ENCODE measurements at places on chromosomes 12 and 14. TPM values are rescaled to one million over a fixed set of nuclear protein-coding genes. Genes with fewer than 3 reads are reported as not detected.

The LRFN5 gene
- total RNA-seq = 16.5 TPM

The NTF3 gene
- 1.6 TPM for total RNA-seq

The IL31 gene
- not detected for total RNA-seq

The AGAP2 gene
- total RNA-seq = 0.31 TPM

The NTN4 gene
- 7.6 TPM for total RNA-seq

The OAS2 gene
- 0.14 TPM for total RNA-seq

The TSPAN8 gene
- not detected for total RNA-seq

The DENR gene
- total RNA-seq = 35.9 TPM

The CACNA1C gene
- 4.6 TPM for total RNA-seq

The DAO gene
- total RNA-seq = not detected

The SLC4A8 gene
- total RNA-seq = 25.3 TPM

The DDIT3 gene
- total RNA-seq = 40.9 TPM

The SRRM4 gene
- total RNA-seq = 19.4 TPM

The OR4E2 gene
- not detected for total RNA-seq

The FAIM2 gene
- total RNA-seq = 20.8 TPM

The HOXC12 gene
- total RNA-seq = not detected

The HCAR3 gene
- total RNA-seq = not detected

The TMEM120B gene
- total RNA-seq = 8.0 TPM

The NEMP1 gene
- 5.3 TPM for total RNA-seq

The SMCO2 gene
- not detected for total RNA-seq

The EFS gene
- total RNA-seq = 2.2 TPM

The FSCB gene
- 0.26 TPM for total RNA-seq

The CNPY2 gene
- total RNA-seq = 243 TPM

The GALNT6 gene
- total RNA-seq = 0.38 TPM

The GALNT4 gene
- 1.9 TPM for total RNA-seq

The STAC3 gene
- 2.1 TPM for total RNA-seq

The GOLGA5 gene
- 42.8 TPM for total RNA-seq

The DHH gene
- total RNA-seq = 0.11 TPM

The TAS2R42 gene
- 2.3 TPM for total RNA-seq

The ISCU gene
- total RNA-seq = 74.4 TPM

The C12orf56 gene
- total RNA-seq = not detected

The BMP4 gene
- total RNA-seq = 26.0 TPM

The AQP2 gene
- total RNA-seq = 0.06 TPM

The PLEKHG7 gene
- total RNA-seq = 0.05 TPM

The IQSEC3 gene
- total RNA-seq = 3.9 TPM

The SLC6A15 gene
- total RNA-seq = 14.4 TPM

The TPH2 gene
- not detected for total RNA-seq

The E2F7 gene
- 0.71 TPM for total RNA-seq

The LARP4 gene
- 44.2 TPM for total RNA-seq

The HOTAIR gene
- not detected for total RNA-seq

The TRHDE gene
- total RNA-seq = 0.41 TPM

The TMTC2 gene
- total RNA-seq = 37.5 TPM

The CPSF6 gene
- total RNA-seq = 89.2 TPM

The RERGL gene
- not detected for total RNA-seq

Measured in motor neuron (in vitro differentiated cells).